Bronchial epithelial cell (primary cell): ENCODE measurements at places on chromosomes 3 and 15.

DNA sequence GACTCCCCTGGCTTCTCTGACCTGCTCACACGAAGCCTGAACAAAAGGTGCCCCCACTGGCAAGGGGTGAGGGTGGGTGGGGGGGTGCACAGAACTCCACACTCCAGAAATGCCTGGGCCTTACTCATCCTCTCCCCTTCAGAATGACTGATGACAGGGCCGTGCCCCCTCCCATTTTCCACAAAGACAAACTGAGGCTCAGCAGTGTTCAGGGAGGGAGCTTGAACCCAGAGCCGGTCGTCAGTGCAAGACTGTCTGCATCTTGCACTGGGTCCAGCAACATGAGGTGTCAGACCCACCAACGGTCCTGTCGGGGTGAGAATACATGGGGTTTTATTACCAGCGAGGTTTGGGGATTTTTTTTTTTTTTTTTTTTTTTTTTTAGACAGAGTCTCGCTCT lies 15.3 kb downstream of the IGDCC3 start:
- DNase-seq = no peak

GRCh38 chr15:41887161-41887560 lies 6.7 kb downstream of the SPTBN5 start:
- DNase-seq = no peak

- DNase-seq = no peak
Measured at GRCh38 chr3:12316729-12317351, 28.0 kb downstream of the PPARG start.

DNA sequence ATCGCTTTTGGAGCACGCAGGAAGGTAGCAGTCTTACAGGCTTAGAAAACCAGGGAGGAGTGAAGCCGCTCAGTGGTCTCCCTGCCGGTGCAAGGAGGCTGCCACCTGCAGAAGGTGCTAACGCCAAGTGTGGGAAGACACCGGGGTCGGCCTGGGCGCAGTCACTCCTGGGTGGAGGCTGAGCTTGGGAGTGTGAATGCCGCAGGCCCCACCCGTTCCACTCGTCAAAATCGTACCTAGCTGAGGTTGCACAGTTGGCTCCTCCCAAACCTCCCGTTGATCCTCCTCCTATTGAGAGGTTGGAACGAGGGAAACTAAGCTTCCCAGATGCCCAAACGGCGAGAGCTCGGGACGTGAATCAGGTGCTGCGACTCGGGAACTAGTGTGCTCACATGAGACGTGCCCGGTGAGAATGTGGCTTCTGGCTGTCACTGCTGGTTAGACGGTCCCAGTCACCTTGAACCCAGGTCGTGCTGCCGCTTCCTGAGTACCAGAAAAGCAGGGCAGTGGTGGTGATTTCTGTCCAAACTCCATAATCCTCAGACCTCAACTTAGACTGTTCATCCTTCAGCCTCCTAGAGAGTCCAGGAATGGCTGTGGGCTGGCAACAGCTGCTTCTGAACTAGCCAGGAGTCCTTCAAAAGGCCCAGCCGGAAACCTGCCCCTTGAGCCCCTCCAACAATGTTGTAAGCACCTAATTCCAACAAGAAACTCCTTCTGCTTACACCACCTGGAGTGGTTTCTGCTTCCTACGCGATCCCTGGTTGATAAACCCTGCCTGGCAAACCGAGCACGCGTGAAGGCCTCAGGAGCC lies 156.0 kb downstream of the XXYLT1 start:
- DNase-seq = no peak
